ENCODE measurements at places on chromosomes 6 and 20. TPM values are rescaled to one million over a fixed set of nuclear protein-coding genes. Genes with fewer than 3 reads are reported as not detected.

DNA sequence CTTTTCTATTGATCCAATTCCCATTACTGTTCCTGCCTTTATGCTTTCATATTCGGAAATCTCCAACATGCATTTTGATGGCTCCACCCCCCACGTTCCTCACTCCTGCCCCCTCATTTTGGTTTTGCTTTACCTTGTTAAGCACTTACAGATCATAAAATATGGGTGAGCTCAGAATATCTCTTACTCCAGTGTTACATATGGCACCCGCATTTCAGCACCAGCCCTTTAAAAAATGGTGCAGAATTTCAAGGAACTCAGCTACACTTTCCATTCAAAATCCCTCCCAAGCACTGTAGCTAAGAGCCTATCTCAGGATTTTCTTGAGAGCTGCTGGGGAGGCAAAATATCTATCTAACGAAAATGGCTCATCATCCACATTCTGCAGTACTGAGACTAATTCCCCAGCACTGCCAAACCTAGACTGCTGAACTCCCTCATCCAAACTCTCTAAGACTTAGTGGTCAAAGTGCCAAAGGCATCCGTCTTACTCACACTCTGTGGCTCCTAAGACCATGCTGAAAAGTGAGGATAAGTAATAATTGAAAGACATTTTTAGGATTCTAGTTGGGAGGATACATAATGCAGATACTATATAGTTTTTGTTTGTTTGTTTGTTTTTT is 7.8 kb downstream of the SGK1 start:
- DNase-seq: no peak

GRCh38 chr6:167702241-167702827 is 124.4 kb upstream of the AFDN start:
- no peak for DNase-seq

GRCh38 chr6:24925661-24926060 is 10.1 kb downstream of the RIPOR2 start:
- no peak for DNase-seq

GRCh38 chr6:136587527-136587926 is 37.3 kb upstream of the MAP7 start:
- DNase-seq: no peak

The BTN1A1 gene
- total RNA-seq: not detected

The SLC17A4 gene
- total RNA-seq: not detected

DNA sequence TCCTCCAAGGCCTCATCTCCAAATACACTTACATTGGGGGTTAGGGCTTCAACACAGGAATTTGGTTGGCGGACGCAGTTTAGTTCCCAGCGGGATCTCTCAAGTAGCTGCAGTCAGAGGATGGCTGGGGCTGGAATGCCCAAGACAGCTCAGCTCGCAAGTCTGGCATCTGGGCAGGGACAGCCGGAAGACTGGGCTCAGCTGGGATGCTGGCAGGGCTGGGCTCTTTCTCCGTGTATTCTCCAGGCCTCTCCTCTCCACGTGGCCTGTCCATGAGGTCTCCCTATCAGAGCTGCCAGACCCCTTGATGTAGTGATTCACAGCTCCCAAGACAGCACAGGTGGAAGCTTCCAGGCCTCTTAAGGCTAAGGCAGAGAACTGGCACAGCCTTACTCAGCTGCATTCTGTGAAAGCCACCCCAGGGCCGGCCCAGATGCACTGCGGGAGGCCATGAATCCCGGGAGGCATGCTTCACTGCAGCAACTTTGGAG is 5.0 kb downstream of the FGD2 start:
- peak; percentile 17 for DNase-seq

The BPIFB2 gene
- total RNA-seq: not detected

The TSHZ2 gene
- total RNA-seq: not detected

DNA sequence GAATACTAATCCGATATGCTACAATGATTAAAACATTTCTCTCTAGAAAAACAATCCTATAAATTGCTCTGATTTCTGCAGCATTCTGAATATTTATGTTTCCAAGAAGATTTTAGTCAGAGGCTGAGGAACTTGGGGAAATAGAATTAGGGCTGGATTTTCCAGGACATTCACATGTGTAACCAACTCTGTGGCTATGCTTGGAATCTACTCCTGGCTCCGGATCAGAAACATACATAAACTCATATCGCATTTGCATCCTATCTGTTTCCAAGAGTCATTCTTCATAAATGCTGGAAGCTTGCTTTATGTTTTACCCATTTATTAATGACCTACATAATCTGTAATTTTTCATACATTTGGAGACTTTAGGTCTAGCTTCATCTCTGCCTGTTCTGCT is 459.9 kb upstream of the MARCKS start:
- DNase-seq: no peak

DNA sequence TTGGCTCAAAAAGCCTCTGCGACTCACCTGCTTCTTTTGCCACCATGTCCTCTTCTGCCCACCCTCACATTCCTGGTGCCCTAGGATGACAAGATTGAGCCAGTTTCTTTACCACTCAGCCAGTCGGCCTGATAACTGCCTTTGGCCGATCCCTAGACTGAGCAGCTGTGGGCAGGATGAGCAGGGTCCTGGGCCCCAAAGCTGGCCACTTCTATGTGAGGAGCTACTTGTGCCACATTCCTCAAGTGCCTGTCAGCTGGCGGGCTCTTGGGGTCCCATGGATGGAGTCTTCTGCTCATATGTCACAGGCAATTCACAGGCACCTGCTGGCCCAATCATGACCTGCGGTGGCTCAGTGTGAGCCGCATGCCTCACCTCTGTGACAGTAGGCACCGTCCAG is 16.5 kb downstream of the DYNLRB1 start:
- DNase-seq: no peak

GRCh38 chr20:1975291-1975690 is 18.6 kb downstream of the PDYN start:
- no peak for DNase-seq

The MEI4 gene
- not detected for total RNA-seq

DNA sequence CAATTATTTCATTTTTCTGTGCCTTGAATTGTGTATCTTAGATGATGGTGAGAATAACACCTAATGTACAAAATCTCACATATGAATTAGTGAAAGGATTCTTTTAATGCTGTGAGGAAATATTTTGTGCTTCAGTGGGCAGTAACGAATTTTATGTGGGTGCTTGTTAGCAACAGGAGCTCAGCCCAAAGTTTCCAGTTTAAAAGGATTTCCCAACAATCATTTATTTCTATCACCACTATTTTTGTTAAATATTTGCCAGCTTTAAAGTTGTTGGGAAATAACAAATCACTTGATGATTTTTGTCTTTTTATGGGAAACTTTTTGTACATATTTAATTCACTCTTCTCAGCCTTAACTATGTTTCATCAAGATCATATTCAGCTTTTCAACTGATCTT is 111.8 kb downstream of the QKI start:
- DNase-seq: no peak

DNA sequence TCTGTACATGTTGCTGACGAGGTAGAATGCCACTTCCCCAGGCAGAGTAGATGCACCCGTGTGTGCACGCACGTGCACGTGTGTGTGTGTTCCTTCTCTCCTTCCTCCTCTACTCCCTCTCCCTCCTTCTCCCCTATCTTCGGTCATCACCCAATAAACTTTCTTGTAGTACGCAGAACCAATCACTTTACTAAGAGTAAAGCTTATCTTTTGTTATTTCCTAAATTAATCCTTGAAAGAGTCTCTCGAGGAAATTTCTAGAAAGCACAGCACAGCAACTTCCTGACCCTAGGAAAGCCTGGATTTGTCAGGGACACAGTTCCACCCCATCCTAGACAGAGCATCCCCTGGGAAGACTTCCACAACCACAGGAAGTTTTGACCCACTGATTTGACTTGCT is 166.1 kb downstream of the ZDHHC14 start:
- no peak for DNase-seq

The TRIM31 gene
- not detected for total RNA-seq

- DNase-seq: no peak
Observed at GRCh38 chr6:166776571-166776970, 149.5 kb upstream of the RPS6KA2 start.

DNA sequence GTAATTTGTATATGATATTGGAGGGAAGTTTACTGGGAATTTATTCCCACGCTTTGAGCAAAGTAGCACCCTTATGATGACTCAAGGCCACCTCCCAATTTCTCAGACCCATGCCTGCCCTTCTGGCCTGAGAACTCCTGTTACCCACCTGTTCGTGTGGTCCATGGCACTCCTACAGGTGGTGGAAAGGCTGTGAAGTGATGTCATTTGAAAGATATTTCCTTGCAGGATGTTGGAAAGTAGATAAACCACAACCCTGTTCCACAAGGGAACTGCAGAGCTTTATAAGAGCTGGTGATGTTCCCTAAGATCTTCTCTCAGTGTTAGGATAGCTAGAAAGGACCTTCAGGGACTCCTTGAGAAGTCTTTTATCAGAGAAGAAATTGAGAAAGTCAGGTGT is 70.5 kb downstream of the ADGRG6 start:
- DNase-seq: peak; percentile 68

GRCh38 chr6:24719125-24719971 is at the start of gene C6orf62:
Gene C6orf62 (minus strand): TSS chr6:24719154. CDS start chr6:24718668, 486 bp downstream.
- DNase-seq: peak; percentile 38

The OGFRL1 gene
- total RNA-seq: 8.1 TPM

- peak; percentile 30 for DNase-seq
Observed at GRCh38 chr6:107715550-107716321, 108.4 kb downstream of the SCML4 start.

DNA sequence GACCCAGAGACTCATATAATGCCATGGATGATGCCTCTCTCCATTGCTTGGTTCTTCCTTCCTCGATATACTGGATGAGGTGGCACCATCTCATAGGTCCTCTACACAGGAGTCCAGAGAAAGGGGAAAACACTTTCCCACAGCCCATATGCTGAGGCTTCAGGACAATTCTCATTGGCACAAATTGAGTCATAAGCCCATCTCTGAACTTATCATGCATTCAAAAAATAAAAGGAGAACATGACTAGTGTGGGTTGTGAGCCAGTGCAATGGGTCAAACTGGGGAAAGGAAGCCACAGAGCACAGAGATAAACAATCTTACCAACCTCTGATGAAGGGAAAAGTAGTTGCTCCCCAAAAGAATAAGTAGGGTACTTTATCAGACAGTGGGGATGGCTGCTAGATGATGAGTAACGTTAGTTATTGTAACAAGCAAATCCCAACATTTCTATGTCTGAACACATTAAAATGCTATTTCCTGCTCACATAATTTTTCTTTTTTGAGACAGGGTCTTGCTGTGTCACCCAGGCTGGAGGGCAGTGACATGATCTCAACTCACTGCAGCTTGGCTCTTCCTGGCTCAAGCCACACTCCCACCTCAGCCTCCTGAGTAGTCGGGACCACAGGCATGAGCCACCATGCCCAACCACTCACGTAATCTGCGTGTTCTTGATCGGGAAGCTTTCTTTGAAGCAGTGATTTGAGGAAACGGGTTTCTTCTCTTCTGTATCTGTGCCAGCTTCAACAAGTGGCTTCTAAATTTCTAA is 27.0 kb downstream of the SOD2 start:
- no peak for DNase-seq

GRCh38 chr6:89644864-89645263 is 6.3 kb upstream of the LYRM2 start:
- peak; percentile 61 for DNase-seq

DNA sequence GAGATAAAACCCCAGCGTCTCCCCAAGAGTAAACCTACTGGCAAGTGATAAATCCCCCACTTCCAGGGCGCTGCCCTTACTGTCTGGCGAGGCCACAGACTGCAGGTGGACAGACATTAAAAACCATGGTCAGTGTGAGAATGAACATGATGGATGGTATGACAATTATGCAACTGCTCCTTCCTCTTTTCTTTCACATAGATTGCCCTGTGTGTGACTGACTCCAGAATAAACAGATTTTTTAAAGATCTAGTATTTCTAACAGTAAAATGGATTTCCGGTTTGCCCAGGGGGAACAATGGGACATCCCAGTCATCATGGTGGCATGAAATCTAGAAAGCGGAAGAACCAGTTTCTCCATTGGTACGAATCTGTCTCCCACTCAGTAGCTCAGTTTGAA is 153.7 kb downstream of the FOXC1 start:
- peak; percentile 85 for DNase-seq

GRCh38 chr20:57620274-57620990 is at the start of gene ZBP1:
Gene ZBP1 (minus strand): TSS chr20:57620426. CDS start chr20:57620295, 131 bp downstream.
- no peak for DNase-seq

The PCK1 gene
- total RNA-seq: not detected

The CAGE1 gene
- total RNA-seq: 0.13 TPM

GRCh38 chr6:25343984-25344383 is 64.8 kb downstream of the CARMIL1 start:
- no peak for DNase-seq

- no peak for DNase-seq
Observed at GRCh38 chr6:1018041-1018440, 293.9 kb upstream of the FOXQ1 start.

GRCh38 chr6:35048631-35049083 is 92.5 kb downstream of the TCP11 start:
- DNase-seq: no peak

DNA sequence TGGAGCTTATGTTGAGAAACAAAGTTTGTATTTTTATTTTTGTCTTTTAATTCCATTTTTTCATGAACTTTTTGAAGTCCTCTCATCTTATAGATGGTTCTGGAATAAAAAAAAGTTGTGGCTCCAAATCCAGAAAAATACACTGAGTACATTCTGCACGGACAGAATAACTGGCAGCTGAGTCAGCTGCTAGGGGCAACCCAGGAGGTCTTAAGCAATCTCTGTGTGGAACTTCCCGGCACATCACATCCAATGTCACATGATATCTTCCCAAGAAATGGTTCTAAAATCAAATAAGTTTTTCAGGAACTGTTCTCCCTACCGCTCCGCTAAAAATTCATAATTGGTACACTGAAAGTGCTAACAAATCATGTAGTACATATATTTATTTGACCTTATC is 29.8 kb downstream of the SLC13A3 start:
- DNase-seq: peak; percentile 31

DNA sequence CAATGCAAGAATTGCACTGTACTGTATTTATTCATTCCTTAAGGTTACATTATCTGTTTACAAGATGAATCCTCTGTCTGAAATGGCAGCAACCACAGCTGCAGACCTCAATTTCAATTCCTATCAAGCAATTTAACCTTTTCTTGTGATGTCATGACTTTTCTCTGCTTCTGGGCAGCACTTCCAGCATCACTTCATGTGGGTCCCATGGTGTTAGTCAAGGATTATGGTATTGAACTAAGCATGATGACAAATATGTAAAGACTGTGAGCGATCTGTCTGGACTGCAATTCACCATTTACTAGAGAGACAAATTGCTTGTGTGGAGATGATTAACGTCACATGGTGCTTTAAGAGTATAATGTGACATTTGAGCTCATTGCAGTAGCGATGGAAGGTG is 90.5 kb upstream of the CCN2 start:
- DNase-seq: no peak

DNA sequence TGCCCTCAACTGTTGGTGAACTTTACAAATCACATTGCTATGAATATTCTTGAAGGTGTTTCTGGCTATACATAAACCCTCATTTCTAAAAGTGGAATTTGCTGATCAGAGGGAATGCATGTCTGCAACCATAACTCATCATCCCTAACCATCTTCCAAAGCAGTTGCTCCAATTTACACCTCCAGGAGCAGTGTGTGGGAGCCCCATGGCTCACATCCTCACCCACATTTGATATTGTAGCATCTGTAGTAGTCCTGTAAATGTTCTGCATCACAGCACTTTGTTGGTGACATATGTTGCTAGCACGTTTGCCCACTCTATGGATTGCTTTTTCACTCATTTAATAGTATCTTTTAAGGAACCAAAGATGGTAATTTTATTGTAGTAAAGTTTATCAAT is 183.8 kb upstream of the SMLR1 start:
- DNase-seq: no peak

- DNase-seq: no peak
Observed at GRCh38 chr20:1087311-1087905, 31.0 kb upstream of the PSMF1 start.

GRCh38 chr6:145647602-145648001 is 87.7 kb downstream of the EPM2A start:
- DNase-seq: no peak

Measured in PC-9 (cell line).